Skin of body (tissue), 3 donors: ENCODE measurements at places on chromosomes 16 and 17.

DNA sequence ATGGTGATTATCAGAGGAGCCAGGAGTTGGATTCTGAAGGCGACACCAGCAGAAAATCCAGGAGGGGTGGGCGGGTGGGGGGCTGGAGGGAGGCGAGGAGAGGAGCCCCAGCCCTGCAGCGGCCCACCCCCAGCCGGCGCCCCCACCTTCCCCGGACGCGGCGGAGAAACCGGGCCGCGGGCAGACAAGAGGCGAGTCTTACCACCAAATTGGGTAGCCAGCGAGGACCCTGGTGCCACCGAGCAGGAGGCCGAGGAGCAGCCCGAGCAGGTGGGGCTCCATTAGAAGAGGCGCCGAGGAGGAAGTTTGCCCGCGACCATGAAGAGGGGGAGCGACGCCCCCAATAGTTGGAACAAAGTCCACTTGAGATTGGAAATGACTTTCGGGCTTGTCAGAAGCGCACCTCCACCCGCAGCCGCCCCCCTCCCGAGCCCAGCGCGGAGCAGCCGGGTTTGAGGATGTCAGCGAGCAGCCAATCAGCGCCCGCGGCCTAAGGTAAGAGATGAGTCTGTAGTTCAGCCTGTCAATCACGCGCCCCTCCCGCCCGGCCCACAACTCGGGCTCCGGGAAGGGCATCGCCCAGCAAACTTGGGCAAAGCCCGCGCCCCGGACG, at the start of gene WNT3:
Gene WNT3 (minus strand): TSS at position 377 of the 613 bp plus-strand sequence. CDS start 95 bp downstream, at position 282.
- DNase-seq, result no peak

DNA sequence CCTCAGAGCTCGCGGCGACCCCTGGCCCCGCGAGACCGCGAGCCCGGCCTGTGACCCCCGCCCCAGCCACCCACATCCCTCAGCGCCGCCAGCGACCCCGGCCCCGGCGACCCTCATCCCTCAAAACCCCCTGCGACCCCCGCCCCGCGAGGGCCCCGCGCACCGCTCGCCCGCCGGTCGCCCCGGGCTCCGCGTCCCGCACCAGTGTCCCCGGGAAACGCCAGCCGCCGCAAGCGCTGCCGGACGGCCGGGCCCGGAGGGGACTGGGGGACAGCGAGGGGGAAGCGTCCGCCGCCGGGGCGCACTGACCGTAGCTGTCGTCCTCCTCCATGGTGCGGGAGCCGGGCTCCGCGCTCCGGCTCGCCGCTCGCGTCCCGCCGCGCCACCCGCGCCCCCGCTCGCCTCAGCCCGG, at the start of gene CYTH1:
Gene CYTH1 (minus strand): TSS at position 381 of the 412 bp plus-strand sequence. CDS start 50 bp downstream, at position 331.
- DNase-seq, result no peak

GRCh38 chr16:29815032-29815721, 775 bp upstream of the PAGR1 start:
- no peak for DNase-seq

- DNase-seq, result no peak
Observed at GRCh38 chr17:44132275-44132821, 8.9 kb upstream of the HDAC5 start.

DNA sequence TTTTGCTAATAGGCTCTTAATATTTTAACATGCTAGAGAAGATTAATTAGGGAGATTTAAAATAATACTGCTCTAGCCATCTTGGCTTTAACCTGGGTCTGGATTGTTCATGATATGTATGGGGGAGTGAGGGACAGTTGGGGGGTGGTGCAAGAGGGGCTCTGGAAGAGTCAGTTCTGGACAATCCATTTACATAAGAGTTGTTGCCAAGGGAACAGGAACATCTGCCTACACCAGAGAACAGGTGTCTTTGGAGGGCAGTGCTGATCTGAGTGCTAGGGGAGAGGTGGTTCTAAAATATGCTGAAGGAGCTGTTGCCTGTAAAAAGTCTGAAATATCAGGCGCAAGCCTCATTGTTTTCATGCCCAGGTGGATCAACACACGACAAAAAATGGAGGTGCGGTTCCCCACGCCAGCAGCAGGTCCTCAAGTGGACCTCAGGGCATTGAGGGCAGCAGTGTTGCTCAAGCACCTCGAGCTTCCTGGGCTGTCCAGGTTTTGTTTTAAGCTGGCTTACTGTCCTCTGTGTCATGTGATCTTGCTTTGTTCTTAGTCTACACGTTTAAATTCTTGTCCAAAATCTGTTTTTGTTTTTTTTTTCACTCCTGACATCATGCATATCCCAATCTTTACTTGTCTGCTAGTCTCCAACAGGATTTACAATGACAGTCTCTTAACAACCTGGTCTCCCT, 25.4 kb upstream of the WSB1 start:
- DNase-seq, result no peak
